ENCODE measurements at places on chromosomes 7 and 10. TPM values are rescaled to one million over a fixed set of nuclear protein-coding genes. Genes with fewer than 3 reads are reported as not detected.

DNA sequence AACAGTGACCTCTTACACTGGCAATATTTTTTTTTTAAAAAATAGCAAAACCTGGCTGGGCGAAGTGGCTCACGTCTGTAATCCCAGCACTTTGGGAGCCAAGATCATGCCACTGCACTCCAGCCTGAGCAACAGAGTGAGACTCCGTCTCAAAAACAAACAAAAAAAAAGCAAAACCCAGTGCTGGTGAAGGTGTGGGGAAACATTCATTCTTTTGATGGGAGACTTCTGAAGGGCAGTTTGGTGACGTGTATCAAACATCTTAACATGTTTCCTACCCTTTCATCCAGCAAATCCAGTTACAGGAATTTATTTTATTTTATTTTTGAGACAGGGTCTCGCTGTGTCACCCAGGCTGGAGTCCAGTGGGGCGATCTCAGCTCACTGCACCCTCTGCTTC lies 58.0 kb downstream of the CHST3 start:
- DNase-seq = no peak
- H3K27ac ChIP-seq = no peak overlapping the region
- no peak overlapping the region for H3K4me3 ChIP-seq

DNA sequence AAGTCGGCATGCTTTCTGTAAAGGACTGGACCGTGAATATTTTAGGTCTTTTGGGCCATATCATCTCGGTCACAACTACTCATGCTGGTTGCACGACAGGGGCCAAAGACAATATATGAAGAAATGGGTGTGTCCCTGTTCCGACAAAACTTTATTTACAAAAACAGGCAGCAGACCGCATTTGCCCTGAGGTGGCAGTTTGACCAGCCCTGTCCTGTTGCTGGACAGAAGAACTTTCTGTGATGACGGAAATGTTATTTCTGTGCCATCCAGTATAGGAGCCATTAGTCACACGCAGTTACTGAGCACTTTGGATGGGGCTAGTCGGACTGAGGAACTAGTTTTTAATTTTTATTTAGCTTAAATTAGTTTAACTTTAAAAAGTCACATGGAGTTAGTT lies 112.8 kb upstream of the CARD11 start:
- no peak for DNase-seq
- no peaks in the 10 kb centered on the region for H3K36me3 ChIP-seq
- H3K27me3 ChIP-seq = no peaks in the 10 kb centered on the region
- no peaks in the 10 kb centered on the region for H3K4me1 ChIP-seq

DNA sequence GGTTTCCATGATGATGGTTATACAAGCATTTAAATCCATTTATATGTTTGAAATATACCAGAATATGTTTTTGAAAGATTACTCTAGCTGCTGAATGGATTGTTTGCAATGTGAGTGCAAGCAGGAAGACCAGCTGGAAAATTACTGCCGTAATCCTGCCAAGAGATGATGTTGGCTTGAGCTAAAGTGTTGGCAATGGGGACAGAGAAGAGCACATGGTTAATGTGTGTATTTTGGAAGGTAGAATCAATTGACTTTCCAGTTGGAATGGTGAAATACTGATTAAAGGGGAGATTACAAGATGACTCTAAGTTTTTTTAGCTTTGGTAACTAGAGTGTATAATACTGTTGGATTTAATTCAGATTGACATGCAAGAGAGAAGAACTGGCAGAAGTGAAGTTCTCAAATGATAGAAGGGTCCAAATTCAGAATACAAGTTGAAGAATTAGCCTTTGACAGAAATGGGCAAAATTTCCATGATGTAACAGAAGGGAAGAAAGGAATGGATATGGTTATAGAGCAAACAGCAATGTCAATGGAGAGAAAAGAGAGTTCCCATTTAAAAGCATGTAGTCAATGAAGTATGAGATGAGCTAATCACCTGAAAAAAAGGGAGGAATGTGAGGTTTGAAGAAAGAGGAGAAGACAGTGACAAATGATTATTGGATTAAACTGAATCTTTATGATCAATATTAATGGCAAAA lies 422.0 kb downstream of the CDC14C start:
- H3K36me3 ChIP-seq = no peaks in the 10 kb centered on the region
- H3K27me3 ChIP-seq = no peaks in the 10 kb centered on the region
- no peak overlapping the region for H3K4me3 ChIP-seq
- DNase-seq = no peak
- H3K4me1 ChIP-seq = no peaks in the 10 kb centered on the region

DNA sequence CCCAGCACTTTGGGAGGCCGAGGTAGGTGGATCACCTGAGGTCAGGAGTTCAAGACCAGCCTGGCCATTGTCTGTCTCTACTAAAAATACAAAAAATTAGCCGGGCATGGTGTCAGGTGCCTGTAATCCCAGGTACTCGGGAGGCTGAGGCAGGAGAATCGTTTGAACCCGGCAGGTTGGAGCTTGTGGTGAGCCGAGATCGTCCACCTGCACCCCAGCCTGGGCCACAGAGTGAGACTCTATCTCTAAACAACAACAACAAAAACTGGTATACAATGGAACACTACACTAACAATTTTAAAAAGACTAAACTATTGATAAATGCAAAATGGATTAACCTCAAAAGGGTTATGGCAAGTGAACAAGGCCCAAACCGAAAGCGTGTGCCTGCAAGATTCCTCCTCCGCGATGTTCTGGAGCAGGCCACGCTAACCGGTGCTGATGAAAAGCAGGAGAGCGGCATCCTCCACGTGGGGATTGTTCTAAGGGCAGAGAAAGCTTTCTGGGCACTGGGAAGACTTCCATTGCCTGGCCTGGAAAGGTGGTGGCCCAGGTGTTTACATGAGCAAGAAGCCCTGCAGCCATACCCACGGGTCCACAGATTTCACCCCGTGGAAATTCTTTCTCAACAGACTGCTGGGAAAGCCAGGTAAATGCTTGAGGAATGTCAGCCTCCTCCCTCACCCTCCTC lies 53.8 kb downstream of the PDGFA start:
- no peak overlapping the region for H3K27ac ChIP-seq
- H3K4me1 ChIP-seq = peaks cover 10% of the 10 kb centered on the region
- H3K27me3 ChIP-seq = no peaks in the 10 kb centered on the region
- H3K4me3 ChIP-seq = no peak overlapping the region
- DNase-seq = peak; percentile 7

DNA sequence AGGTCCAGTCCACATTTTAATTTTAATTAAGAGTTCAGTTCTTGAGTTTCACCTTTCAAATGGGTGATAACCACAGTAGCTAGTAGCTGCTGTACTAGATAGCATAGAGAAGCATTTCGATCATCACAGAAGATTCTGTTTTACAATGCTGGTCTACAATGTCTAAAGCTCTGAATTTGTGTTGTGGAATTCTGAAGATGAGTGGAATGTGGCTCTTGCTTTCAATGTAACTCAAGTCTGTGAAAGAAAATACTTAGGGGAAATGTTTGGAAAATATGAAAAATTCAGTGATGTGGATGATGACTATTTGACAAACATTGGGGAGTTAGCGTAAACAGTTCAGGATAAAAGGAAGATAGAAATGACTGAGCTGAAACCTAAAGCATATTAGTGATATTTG lies 139.4 kb downstream of the GNAT3 start:
- H3K27ac ChIP-seq = no peak overlapping the region
- H3K36me3 ChIP-seq = no peaks in the 10 kb centered on the region
- H3K4me1 ChIP-seq = no peaks in the 10 kb centered on the region
- no peak for DNase-seq

GRCh38 chr10:131141645-131142516 lies 169.6 kb downstream of the TCERG1L start:
- no peak for DNase-seq
- no peaks in the 10 kb centered on the region for H3K27me3 ChIP-seq
- no peaks in the 10 kb centered on the region for H3K36me3 ChIP-seq
- H3K27ac ChIP-seq = no peak overlapping the region
- peaks cover 4% of the 10 kb centered on the region for H3K4me1 ChIP-seq

DNA sequence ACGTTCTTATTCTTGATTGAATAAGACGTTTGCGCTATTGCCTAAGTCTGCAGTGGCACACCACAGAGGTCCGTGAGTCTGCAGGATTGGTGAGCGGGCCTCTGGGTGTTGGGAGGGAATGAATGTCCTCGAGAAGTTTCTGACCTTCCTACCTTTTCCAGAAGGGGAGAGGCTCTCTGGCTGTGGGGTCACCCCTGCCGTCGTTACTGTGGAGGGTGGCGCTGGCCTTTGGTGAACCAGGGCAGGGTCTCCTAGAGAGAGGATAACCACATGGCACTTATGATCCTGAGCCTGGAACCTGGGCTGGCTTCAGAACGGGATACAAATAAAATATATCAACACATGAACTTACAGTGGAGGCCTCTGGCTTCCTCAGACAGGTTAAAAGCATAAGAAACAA lies 13.8 kb downstream of the IL15RA start:
- H3K27me3 ChIP-seq = no peaks in the 10 kb centered on the region

GRCh38 chr10:86693721-86694369 lies 25.5 kb downstream of the LDB3 start:
- peak; percentile 79 for DNase-seq
- H3K4me1 ChIP-seq = peaks cover 9% of the 10 kb centered on the region
- H3K4me3 ChIP-seq = no peak overlapping the region

- no peak overlapping the region for H3K27ac ChIP-seq
- H3K4me1 ChIP-seq = peaks cover 2% of the 10 kb centered on the region
- no peak overlapping the region for H3K4me3 ChIP-seq
Observed at GRCh38 chr10:32929634-32930033, 28.4 kb downstream of the ITGB1 start.

- H3K36me3 ChIP-seq = no peaks in the 10 kb centered on the region
- no peaks in the 10 kb centered on the region for H3K4me1 ChIP-seq
- peak; percentile 8 for DNase-seq
- no peak overlapping the region for H3K27ac ChIP-seq
Observed at GRCh38 chr7:45590679-45591057, 16.5 kb downstream of the ADCY1 start.

DNA sequence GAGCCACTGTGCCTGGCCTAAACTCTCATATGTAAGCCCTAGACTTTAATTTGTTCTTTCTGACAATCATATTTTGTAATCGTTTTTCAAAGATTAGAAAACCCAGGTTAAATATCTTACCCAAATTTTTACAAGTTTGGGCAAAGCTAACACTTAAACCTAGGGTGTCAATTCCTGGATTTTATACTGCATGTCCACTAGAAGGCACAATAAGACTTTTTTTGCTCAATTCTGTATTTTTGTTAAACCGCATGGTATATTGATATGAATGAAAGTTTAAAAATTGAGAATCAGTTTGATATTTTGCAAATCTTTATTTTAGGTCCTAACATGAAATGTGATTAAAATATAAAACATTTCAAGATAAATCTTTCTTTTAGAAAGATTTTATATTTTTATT lies 29.3 kb downstream of the DYNC2I1 start:
- no peak overlapping the region for H3K27ac ChIP-seq
- no peak for DNase-seq
- no peaks in the 10 kb centered on the region for H3K36me3 ChIP-seq

DNA sequence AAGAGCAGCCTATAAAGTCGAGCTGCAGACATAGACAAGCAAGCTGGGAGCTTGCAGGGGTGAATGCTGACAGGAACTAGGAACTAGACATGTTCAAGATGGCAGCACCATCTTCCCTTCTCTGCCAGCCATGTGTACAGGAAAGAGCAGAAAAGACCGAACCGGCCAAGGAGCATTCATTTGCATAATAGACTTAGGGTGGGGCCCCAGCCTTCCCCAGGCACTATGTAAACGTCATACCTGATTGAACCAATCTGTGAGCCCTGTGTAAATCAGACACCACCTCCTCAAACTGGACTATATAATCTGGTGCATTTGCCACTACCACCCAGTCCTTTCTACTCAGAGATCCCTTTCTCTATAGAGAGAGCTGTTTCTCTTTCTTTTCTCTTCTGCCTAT lies 106.9 kb upstream of the FAM3C start:
- no peak overlapping the region for H3K4me3 ChIP-seq
- DNase-seq = no peak
- no peaks in the 10 kb centered on the region for H3K27me3 ChIP-seq
- H3K36me3 ChIP-seq = no peaks in the 10 kb centered on the region
- no peaks in the 10 kb centered on the region for H3K4me1 ChIP-seq

DNA sequence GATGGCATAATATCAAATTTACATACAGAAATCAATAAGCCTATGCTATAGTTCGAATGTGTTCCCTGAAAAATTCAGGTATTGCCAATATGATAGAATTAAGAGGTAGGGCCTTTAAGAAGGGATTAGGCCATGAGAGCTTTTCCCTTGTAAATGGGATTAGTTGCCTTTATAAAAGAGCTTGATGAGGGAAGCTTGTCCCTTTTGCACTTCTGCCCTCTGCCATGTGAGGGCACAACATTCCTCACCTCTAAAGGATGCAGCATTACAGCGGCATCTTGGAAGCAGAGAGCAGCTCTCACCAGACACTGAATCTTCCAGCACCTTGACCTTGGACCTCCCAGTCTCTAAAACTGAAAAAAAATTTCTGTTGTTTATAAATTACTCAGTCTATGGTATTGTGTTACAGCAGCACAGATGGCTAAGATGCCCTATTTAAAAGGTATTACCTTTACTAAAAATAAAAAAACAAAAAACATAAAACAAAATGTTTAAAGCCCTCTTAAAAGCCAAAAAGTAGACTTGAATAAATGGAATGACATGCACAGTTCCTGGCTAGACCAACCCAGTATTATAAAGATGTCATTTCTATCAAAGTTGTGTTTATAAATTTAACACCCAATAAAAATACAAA lies 909.6 kb downstream of the REEP3 start:
- H3K27me3 ChIP-seq = no peaks in the 10 kb centered on the region
- H3K4me1 ChIP-seq = no peaks in the 10 kb centered on the region
- no peak for DNase-seq
- H3K36me3 ChIP-seq = no peaks in the 10 kb centered on the region

POU6F2 gene
- total RNA-seq = 0.72 TPM

ZEB1 gene
- total RNA-seq = 41.3 TPM

CAV2 gene
- total RNA-seq = 62.7 TPM

HMX2 gene
- not detected for total RNA-seq

SPDYE6 gene
- total RNA-seq = not detected

RHOBTB1 gene
- total RNA-seq = 7.7 TPM

Data from ovary (tissue), 10 donors.